ENCODE measurements at places on chromosomes 12 and 14. TPM values are rescaled to one million over a fixed set of nuclear protein-coding genes. Genes with fewer than 3 reads are reported as not detected.

NT5DC3 gene
- total RNA-seq: 3.4 TPM

WNT1 gene
- total RNA-seq: not detected

MMP14 gene
- 348 TPM for total RNA-seq

RPGRIP1 gene
- total RNA-seq: not detected

TMCC3 gene
- 0.71 TPM for total RNA-seq

OR6C74 gene
- total RNA-seq: not detected

HSP90B1 gene
- 1,133 TPM for total RNA-seq

MSRB3 gene
- 43.9 TPM for total RNA-seq

TAS2R9 gene
- total RNA-seq: not detected

AICDA gene
- total RNA-seq: not detected

PLXNC1 gene
- total RNA-seq: 7.7 TPM

GPR132 gene
- total RNA-seq: 0.55 TPM

NPFF gene
- total RNA-seq: not detected

NRXN3 gene
- total RNA-seq: under 0.01 TPM

COL2A1 gene
- not detected for total RNA-seq

CLEC2D gene
- total RNA-seq: 1.4 TPM

NGB gene
- total RNA-seq: not detected

SYT1 gene
- total RNA-seq: 2.0 TPM

ZDHHC17 gene
- total RNA-seq: 91.6 TPM

RERG gene
- total RNA-seq: 0.28 TPM

MIPOL1 gene
- total RNA-seq: 8.0 TPM

VRTN gene
- total RNA-seq: not detected

TSPAN8 gene
- 0.43 TPM for total RNA-seq

Measured in smooth muscle cell of bladder (primary cell).